ENCODE measurements at places on chromosomes 5 and 9.
A peak's percentile ranks its signal among the peaks of the same experiment; 100 is the strongest.

GRCh38 chr9:86749894-86750255 is 197.4 kb downstream of the GAS1 start:
- peak; percentile 75 for DNase-seq

GRCh38 chr5:52799358-52799982 is 11.8 kb downstream of the ITGA1 start:
- DNase-seq: peak; percentile 94

DNA sequence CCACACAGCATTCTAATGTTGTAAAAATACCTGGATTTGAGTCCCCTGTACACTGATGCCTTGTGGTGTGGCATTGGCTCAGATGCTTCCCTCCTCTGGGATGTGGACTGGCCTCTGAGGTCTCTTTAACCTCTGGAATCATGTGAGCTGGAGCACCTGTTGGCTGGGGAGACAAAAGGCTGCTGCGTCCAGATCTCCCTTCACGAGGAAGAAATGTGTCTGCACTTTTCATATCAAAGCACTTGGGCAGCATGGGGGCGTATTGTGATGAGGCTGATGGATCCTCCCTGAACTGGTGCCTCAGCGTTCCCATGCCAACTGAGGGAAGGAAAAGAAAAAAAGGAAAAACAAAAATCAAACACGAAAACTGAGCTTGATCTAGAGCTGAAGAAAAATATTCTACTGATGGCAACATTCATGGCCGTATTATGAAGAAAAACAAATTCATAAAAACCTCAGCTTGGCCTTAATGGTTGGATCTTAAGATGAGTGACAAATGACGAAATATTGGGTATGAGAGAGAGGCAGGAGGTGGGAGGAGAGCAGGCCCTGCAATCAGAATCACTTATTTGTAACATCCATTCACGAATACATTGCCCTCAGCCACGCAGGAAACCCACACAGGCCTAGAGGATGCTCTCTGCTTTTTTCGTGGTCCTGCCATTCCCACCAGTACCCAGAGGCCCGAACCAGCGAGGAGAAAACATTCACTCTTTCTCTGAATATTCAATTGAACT is 26.2 kb downstream of the GRIA1 start:
- DNase-seq: no peak

GRCh38 chr5:173825215-173825865 is 62.8 kb upstream of the CPEB4 start:
- peak; percentile 40 for DNase-seq

GRCh38 chr5:179974946-179975712 is 67.4 kb upstream of the TBC1D9B start:
- peak; percentile 43 for DNase-seq

- no peak for DNase-seq
Measured at GRCh38 chr5:145805819-145806218, 29.3 kb downstream of the PRELID2 start.

- peak; percentile 42 for DNase-seq
Measured at GRCh38 chr5:4640795-4641194, 499.3 kb upstream of the ADAMTS16 start.

- DNase-seq: no peak
Measured at GRCh38 chr9:83240671-83241070, 177.7 kb upstream of the RASEF start.

DNA sequence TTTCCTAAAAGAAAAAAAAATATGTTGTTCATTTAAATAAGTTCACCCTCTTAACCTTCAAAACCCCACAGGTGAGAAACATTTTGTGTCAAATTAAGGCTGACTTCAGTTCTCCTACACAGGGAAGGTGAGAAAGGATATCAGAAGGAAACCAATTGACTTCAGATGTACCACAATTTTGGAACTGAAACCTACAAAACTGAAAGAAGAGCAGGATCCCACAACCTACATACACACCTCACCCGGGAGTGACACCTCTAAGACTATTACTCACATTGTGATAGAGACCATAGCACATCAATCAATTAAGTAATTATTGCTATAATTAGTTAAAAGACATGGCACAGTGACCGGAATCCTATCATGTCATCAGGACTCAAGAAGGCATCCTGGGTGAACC is 47.0 kb downstream of the RASEF start:
- DNase-seq: no peak

DNA sequence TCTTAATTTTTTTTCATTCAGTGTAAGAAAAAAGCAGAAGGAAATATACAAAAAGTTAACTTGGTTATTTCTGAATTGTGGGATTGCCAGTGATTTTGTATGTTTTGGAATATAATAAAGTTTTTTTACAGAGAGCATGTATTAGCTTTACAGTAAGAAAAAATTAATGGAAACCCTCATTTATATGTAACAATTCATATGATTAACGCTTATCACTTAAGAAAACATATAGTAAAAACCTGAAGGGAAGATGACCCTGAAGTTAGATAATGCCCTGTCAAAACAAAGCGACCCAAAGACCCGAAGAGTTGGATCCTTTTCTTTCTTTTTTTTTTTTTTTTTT is 52.4 kb downstream of the EHMT1 start:
- DNase-seq: no peak

GRCh38 chr5:139882961-139883539 is 87.4 kb downstream of the PSD2 start:
- DNase-seq: no peak

DNA sequence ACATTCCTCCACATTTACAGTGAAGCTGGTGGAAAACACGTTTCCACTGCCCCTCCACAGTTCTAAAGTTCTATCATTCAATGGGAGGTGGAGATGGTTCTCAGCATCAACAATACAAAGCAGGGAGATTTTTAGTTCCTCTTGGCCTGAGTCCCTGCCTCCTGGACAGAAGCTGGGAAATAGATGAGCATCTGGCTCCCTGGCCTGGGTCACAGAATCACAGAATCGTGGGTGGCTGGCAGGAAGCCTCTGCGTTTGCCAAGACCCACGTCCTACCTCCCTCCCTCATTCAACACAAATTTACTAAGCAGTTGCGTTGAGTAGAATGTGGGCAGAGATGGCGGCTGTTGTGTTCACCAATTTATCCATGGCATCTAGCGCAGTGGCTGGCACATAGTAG is 5.2 kb upstream of the PPARGC1B start:
- DNase-seq: no peak

DNA sequence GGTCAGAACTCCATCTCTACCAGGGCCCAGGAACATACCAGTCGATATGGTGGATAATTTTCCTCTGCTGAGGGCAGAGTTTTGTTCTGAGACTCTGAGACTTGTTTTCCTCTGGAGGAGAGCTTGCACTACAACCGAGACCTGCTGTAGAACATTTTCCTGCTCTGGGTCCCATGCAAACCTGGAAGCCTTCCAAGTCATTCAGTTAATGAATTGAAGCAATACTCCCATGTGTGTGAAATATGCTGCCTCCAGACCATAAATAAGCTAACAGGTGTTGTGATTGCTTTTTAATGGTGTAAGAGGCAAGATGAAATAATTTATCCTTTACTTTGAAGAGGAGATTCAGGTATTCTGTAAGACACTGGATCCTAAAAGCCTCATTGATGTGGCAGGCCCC is 372.8 kb downstream of the TMEM167A start:
- DNase-seq: no peak

DNA sequence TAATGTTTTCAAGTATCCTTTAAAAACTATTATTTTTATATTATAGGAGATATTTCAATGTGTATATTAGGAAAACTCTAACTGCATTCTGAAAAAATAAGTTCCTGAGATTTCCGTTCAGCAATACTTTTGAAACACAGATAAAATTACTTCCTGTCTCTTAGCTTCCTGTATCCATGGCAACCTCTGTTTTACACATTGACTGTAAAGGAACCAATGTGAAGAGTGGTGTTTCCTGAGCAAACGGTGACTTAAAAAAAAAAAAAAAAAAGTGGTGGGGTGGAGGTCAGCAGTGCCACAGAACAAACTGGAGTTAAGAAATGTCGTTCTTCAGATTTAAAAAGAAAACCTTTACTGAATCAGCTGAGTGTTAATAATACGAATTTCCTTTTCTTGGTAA is at the start of gene LRRC70:
Gene LRRC70, plus strand, starts transcription at position 280 of the 400 bp plus-strand sequence. CDS start 620 bp downstream, outside the sequence.
- peak; percentile 39 for DNase-seq
